ENCODE measurements at places on chromosomes 1 and 21.
A peak's percentile ranks its signal among the peaks of the same experiment; 100 is the strongest.

- DNase-seq = no peak
These were observed 20.7 kb upstream of the ADARB1 start for GRCh38 chr21:45053561-45054226.

DNA sequence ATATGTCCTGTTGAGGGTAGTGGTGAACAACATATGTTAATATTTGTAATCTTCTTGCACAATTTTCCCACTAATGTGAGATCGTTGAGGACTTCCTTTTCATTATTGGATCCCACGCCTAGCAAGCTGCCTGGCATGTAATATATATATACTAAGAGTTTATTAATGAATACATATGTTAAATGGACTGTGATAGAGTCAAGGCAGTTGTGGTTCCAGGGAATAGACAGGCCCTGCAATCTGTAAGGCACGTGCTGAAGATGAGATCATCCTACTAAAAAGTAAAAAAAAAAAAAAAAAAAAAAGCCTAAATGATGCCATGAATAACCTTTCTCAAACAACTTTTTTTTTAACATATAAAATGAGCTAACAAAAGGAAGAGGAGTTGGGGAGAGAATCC is 28.9 kb downstream of the PLPPR5 start:
- no peak for DNase-seq

DNA sequence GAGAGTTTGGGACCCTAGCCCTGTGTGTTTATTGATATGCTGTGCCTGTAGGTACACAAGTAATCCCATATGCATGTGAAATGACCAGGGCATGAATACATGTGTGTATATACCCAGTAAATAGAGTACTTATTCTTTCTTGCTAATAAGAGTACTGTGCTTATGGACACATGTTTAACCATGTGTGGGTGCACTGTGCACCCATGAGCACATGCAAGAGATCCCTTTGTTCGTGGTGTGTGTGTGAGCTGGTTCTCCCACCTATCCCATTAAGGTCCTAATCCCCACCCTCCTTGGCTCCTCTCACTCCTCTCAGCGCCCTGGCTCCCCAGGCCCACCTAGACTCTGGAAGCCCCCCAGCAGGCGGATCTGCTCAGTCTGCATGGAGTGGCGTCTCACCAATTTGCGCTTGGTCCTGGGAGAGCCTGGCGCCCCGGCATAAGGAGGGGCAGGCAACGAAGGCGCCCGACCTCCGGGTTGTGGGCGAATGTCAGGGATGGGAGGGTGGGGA is 2.2 kb upstream of the LIX1L start:
- DNase-seq = no peak

DNA sequence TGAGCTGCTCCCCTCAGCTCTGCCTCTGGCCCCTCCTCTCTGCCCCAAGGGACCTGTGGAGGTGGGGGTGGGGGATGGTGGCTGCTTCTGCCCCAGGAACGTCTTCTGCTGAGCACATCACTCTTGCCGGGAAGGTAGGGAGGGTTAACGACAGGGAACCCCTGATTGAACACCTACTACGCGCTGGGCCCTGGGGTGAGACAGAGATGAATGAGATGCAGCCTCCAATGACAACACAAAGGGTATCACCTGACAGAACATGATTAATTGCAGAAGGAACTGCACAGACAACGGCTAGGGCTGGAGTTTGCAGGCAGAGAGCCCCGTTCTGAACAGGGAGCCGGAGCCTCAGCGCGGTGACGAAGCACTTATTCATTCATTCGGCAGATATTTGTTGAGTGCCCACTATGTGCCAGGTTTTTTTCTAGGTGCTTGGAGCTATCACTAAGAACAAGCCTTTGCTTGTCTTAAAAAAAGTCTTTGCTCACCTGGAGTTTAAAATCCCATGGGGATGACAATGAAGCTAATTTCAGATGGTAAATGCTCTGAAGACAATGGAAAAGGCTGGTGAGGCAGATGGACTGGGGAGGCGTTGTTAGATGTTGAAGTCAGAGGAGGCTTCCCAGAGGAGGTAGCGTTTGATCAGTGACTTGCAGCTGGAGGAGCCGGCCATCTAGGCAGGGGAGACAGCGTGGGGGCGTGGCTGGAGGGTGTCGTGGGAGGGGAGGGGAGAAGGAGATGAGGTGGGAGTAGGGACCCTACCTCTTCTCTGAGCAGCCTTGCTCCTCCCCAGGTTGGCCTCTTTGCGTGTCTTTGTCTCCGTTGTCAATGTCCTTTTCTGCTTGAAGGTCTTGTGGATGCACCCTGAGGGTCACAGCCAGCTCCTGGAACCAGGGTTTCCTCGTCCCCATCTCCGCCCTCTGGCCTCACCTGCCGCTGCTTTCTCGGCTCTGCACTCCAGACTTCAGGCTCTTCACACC is 103.1 kb upstream of the CSF3R start:
- DNase-seq = no peak

- no peak for DNase-seq
These were observed 17.7 kb downstream of the PRXL2B start for GRCh38 chr1:2604156-2604843.

DNA sequence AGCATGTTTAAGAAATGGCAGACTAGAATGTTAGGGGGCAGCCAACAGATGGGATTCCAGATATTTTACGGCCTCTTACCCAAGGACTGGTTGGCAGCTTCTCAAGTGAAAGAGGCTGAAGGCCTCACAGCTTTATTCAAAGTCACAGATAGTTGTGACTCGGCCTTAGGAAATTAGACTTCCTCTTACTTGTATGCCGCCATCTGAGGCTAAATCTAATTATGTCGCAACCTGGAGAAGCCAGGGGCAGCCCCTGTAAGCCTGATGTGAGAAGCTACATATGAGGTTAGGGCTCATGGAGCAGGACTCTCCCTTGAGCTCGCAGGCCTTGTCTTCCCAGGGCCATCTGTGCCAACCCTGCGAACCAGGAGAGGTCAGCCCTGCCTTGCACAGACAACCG is 352.5 kb downstream of the HHAT start:
- DNase-seq = no peak

DNA sequence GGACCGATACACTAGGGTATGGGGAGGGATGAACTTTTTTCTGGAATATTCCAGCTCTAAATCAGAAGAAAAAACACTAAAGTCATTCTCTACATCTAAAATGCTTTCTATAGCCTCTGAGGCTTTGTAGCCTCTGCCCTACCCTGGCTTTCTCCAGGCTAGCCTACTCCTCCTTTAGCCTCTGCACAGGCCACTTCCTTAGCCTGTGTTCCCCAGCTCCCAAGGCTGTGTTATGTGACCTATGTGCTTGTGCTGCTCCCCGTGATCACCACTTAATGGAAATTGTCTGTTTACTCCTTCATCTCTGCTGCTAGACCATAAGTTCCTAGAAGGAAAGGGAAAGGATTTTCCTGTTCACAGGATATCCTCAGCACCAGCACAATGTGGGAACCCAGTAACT is 92.8 kb downstream of the SEC16B start:
- no peak for DNase-seq

- DNase-seq = no peak
These were observed 39.0 kb downstream of the GALNT2 start for GRCh38 chr1:230105754-230106625.

DNA sequence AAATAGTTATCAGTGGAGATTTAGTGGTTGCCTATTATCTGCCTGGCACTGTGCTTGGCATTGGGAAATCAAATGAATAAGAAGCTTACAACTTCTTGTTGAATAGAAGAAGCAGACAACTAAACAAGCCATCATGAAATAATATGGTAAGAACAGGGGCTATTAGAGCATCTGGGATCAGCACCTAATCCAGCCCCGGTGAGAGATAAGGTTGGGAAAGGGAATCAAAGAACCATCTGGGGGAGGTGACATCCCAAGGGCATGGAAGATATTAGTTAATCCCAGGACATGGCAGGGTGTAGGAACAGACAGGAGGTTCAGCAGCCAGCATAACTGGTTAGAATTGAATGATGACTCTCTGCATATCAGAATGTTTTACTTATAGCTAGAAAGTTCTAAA is 36.3 kb upstream of the SUCO start:
- no peak for DNase-seq

GRCh38 chr1:183227422-183228346 is 41.6 kb downstream of the LAMC2 start:
- DNase-seq = peak; percentile 5

- DNase-seq = no peak
These were observed 43.4 kb downstream of the FHAD1 start for GRCh38 chr1:15290382-15290781.

DNA sequence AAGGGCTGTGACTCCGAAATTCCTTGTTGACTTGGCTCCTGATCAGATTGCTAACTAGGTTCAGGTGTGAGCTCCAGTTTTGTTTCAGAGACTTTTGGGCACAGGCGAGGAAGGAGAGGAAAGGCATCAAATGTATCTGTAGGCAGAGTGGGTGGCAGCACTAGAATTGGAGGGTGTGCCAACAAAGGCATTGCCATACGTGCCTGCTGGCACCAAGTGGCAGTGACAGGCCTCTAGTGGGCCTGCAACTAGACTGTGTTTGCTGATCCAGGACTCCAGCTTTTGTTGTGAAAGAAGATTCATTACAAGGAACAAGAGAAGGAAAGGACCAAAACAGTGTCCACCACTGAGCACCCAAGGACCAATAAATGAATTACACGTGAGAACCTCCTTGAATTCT is 79.5 kb downstream of the TM2D1 start:
- DNase-seq = no peak

DNA sequence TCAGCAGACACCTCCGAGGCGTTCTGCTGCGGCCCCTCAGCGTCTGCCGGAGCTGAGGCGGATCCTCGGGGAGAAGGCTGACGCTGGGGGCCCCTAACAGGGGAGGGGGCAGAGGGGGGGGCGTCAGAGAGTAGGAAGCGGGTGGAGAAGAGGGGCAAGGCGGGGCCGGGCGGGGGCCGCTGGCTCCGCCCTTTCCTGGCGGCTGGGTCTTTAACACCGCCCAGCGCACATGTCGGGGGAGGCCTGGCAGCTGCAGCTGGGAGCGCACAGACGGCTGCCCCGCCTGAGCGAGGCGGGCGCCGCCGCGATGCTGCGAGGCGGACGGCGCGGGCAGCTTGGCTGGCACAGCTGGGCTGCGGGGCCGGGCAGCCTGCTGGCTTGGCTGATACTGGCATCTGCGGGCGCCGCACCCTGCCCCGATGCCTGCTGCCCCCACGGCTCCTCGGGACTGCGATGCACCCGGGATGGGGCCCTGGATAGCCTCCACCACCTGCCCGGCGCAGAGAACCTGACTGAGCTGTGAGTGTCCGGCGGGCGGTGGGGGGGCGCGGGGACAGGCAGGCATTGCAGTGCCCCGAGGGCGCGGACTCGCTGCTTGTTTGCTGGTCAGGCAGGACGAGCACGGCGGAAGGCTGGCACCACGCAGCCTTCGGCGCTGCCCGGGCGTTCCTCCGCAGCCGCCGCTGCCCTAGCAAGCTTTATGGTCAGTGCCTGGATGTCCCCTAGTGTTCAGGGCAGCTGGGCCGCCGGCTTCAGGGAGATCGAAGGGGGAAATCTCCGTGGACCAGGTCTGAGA is at the start of gene NTRK1:
Gene NTRK1 (plus strand): TSS at position 238 of the 796 bp plus-strand sequence. CDS start 70 bp downstream, at position 308.
- DNase-seq = peak; percentile 15

- DNase-seq = no peak
These were observed 65.6 kb upstream of the USP24 start for GRCh38 chr1:55280731-55281130.

- DNase-seq = no peak
These were observed 497 bp downstream of the PKLR start for GRCh38 chr1:155300553-155301329.

DNA sequence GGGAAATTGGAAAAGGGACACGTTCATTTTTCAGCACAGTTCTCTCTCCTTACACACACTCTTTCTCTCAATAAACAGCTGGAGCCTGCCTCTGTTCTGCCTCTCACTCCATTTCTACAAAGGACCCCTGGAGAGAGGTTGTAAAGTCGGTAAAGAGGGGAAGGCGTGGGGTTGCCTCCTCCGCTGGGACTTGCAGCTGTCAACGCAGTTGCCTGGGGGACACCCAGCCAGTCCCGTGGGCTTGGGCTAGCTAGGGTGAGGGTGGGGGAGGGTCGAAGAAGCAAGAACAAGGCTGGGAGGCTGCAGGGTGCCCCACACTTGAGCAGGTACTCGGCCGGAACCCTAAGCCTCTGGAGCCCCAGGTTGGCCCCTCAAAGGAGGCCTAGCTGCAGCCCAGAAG is 27.6 kb downstream of the C1orf216 start:
- DNase-seq = no peak

- no peak for DNase-seq
These were observed 249.6 kb upstream of the BEND5 start for GRCh38 chr1:49026230-49026811.

GRCh38 chr1:15016526-15016925 is 137.0 kb upstream of the TMEM51 start:
- no peak for DNase-seq

- no peak for DNase-seq
These were observed 288.6 kb upstream of the USP24 start for GRCh38 chr1:55503663-55504305.

GRCh38 chr1:230684146-230684545 is 29.8 kb downstream of the AGT start:
- no peak for DNase-seq

DNA sequence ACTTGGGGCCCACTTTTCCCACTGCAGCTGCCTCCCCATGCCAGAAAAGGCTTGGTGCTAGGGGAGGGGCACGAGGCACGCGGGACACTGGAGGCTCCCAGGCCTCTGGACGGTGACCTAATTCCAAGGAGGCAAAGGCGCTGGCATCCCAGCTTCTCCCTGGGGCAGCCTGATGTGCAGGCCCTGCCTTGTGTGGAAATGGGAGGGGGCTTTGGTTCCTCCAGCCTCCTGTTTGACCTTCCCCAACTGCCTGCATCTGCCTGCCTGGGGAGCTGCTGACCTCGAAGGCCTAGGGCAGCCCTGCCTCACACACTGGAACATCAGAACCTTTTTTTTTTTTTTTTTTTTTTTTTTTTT is 39.9 kb downstream of the KIAA1614 start:
- no peak for DNase-seq

DNA sequence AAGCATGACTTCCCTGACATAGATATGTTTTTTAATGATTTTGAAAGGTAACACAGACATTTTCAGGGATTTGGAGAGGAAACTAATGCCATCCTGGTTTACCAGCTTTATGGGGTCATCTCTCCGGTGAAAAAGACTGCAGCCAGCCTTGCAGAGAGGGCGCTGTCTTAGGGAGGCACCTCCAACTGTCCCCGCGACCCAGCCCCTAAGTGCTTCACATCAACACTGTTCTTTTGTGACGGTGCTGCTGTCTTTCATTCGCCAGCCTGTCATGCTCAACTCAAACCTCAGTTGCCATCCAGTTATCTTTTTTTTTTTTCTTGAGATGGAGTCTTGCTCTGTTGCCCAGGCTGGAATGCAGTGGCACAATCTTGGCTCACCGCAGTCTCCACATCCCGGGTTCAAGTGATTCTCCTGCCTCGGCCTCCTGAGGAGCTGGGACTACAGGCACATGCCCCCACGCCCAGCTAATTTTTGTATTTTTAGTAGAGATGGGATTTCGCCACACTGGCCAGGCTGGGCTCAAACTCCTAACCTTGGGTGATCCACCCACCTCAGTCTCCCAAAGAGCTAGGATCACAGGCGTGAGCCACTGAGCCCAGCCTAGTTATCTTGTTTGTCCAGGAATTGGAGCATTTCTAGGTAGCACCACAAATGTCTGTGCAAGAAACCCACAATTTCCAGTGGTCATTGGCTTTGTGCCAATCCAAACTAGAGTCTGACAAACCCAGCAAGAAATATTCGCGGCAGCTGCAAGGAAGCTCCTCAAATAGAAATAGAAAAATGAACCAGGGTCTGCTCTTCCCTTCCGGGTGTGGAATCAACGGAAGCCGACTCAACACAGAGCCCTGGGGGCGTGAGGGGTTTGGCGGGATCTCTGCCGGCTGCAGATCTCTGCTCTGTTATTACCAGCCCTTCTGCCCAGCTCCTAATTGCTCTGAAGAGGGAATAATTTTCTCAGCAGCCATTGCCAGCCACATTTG is 24.2 kb downstream of the PDE9A start:
- DNase-seq = no peak

GRCh38 chr1:55789466-55789865 is 574.3 kb upstream of the USP24 start:
- no peak for DNase-seq
